ENCODE measurements at places on chromosomes 4 and X.
A peak's percentile ranks its signal among the peaks of the same experiment; 100 is the strongest.

- no peak for DNase-seq
These were observed 254.2 kb downstream of the DHX15 start for GRCh38 chr4:24330172-24330571.

GRCh38 chr4:8523766-8524165 lies 56.4 kb upstream of the GPR78 start:
- no peak for DNase-seq

DNA sequence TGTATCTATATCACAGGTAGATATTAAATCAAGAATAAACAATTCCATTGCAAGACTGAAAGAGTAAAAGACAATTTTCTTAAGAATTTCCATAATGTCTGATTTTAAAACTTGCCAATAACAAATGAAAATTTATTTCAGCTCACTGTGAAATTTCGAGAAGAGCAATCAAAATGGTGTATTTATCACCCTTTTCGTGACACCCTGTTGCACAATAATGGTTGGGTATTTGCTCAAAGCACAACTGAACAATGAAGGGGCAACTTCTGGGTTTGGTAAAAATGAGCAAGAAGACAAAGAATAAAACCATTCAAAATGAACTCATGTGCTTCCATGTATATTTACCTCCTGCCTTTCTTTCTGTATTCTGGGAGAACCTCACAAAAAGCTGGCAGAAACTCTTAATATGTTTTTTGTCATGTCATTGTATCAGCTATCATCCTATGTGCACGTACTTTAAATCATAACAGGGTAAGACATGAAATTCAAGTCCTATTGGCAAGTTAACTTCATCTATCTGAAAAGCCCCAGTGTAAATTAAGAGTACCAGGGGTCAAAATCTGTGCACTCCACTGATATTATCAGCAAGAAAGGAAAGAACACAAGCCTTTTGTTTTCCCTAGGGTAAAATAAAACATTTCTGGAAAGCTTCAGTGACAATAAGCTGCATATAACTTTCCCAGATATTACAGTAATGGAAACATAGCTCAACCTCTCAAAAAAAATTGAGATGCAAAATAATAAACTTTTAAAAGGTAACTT lies 126.9 kb upstream of the CBR4 start:
- no peak for DNase-seq

DNA sequence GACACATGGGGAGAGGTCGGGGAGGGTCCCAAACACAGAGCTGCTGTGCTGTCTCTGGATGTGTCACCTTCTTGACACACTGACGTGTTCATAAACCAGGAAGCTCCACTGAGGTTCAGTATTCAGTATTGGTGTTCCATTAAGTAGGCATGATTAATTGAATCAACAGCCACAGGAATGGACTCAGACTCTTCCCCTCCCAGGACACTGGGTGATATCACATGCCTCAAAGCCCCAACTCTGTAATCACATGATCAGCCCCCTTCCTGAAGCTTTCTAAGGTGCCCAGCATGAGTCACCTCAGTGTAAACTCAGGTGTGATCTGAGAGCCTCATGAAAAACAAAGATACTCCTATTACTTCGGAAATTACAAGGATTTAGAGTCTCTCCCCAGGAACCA lies 21.1 kb upstream of the HNRNPD start:
- no peak for DNase-seq

DNA sequence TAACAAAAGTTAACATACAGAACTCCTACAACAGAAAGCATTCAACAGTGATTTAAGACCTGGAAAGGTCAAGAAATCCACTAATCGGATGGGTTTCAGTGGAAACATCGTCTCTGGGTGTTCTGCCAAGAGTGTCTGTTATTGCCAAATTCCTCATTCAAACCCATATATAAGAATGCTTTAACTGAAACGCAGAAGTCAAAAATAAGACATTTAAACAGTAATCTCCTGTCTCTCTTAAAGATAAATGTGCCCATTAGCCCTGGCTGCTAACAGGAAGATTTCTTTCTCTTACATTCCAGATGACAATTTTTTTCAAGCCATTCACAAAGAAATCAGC lies 31.5 kb downstream of the DCTD start:
- DNase-seq, result no peak

DNA sequence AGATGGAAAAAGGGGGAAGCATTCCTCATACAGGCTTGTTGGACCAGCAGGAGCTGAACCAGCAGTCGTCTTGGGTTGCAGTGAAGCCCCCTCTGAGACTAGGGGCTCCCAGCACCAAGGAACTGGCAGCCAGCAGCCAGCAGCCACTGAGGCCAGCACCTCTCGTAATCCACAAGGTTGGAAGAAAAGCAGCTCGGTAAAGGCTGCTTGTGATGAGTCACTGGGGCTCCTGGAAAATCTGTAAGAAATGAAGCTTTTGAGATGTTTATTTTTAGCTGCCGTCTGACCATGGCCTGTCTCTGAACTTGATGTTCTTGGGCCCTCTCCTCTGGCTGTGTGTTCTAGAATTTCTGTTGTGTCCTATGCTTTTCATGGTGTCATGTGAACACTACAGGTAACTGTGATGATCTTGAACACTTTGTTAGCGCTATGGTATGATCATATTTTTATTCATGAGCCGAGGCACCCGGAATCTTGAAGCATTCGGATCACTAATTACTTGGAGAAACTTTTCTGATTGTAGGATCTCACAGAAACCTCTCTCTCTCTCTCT lies 18.6 kb downstream of the CLCN4 start:
- DNase-seq, result no peak

DNA sequence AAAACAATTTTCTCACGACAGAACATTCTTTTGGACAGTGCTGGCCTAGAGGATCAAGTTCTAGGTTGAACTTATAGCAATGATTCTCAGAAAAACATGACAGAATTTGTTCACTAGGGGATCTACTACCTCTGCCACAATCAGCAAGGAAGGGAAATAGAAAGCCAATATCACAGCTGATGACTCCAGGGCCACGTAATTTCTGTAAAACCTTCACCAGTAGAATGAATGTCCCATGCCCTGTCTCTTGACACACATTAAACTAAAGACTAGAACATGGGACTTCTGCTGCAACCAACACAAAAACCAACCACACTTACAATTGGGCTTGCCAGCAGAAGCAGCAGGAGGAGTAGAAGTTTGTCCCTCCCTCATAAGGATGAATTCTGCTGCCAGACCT lies 86.0 kb upstream of the NPFFR2 start:
- no peak for DNase-seq

DNA sequence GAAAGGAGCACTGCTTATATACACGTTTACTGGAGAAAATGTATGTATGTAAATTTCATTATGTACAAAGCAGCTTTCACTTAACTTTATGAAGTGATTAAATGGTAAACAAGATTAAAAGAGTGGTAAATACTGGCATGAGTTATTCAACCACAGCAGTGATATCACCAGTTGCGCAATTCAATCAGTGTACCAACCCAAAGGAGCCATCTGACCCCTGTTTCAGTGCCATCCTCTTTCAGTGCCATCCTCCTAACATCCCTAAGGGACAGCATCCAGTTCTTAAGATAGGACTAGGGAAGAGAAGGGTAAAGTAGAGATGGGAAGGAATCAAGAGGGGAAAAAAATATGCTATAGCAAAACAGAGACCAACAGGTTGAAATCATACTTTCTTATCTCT lies 16.2 kb downstream of the HPF1 start:
- DNase-seq, result peak; percentile 33

DNA sequence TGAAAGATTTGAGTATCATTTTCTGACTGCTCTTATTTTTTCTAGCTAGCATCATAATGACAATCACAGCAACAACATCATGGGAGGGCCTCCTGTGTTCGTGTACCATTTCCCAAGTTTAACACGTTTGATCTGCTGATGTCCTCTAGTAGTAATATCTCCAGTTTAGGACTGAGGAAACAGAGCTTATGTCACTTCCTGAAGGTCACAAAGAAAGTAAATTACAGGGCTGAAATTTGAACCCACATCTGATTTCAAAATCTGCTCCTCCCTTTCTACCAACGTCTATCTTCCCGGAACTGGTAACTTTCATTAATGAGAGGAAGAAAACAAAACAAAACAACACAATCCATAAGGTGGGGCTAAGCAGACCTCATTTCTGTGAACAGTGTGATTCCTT lies 302.7 kb downstream of the PACRGL start:
- DNase-seq, result no peak

DNA sequence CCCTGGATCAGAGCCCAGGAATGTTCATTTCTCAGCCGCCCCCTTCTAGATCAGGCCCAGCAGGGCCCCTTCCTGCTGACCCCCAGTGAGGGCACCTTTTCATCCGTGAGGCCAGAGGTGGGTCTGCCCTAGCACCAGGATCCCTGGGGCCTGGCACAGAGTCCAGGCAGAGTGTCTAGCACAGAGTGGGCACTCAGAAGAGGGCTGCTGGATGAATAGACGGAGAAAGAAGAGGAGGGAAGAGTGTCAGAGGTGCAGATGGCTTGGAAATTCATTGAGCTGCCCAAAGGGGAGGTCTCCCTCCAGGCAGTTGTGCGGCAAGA lies 106.5 kb downstream of the CPZ start:
- no peak for DNase-seq

GRCh38 chr4:32010221-32010620 lies 1290.1 kb downstream of the PCDH7 start:
- DNase-seq, result no peak

DNA sequence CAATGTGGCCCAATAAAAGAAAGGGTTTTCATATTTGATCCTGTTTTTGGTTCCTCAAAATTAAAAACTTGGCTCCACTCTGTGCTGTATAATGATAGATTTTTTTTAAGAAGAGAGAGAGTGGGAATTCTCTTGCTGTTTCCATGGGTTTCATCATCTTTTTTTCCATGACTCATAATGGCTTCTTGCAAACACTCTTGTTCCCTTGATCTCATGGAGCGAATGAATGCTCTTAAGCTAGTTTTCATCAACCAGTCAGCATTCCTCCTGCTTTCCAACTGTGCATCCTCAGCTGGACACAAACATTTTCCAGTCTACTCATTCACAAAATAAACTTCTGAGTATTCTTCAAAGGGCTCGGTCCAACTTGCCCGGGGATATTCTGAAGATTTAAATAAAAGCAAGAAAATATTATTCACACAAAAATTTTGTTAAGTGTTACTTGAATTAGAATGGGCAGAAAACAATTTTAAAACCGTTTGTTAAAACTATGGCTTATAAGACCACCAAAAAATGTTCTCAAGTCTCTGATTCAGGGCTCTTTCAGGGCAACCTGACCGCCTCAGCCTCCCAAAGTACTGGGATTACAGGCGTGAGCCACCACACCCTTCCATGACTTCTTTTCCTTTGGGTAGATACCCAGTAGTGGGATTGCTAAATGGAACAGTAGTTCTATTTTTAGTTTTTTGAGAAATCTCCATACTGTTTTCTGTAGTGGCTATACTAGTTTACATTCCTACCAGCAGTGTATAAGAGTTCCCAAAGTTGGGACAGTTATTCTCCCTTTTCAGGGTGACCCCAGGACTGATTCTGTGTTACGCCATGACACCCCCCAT lies 64.7 kb downstream of the TMEM156 start:
- DNase-seq, result peak; percentile 68

DNA sequence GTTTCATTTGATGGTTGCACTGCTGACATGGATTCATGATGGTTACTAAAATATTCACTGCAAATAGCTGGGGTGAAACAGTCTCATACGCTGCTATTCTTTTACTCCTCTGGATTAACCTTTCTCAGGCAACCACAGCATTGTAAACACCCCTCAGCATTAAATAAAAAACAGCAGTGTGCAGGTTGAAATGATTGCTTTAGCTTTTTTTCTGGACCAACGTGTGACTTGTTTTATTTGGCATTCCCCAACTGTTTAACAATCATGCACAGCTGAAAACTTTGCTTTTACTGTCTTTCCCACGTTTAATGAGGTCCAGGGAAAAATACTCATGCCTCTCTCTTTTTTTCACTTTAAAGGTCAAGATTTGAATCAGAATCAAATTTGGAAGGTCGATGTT lies 490.8 kb downstream of the RAPGEF2 start:
- no peak for DNase-seq

- peak; percentile 82 for DNase-seq
These were observed 1.2 kb downstream of the ELF2 start for GRCh38 chr4:139175646-139176301.

DNA sequence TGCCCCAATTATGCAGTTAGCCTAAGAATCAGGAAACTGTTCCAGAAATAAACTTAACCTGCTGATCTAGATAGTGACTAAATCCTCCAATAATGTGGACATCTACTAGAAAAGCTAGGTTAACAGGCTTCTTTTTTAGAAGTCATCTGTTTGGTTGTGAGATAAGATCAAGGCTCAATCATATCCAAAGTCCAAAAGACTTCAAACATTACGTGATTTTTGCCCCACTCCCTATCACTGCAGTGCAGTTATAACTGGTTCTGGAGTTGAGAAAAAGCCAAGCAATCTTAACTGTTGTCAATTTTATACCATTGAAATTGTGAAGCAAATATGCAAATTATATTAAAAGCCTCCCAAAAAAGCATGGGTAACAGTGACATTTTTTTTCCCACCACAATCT lies 781.4 kb downstream of the KLHL13 start:
- no peak for DNase-seq
